ENCODE measurements at places on chromosomes 2 and 18.

DNA sequence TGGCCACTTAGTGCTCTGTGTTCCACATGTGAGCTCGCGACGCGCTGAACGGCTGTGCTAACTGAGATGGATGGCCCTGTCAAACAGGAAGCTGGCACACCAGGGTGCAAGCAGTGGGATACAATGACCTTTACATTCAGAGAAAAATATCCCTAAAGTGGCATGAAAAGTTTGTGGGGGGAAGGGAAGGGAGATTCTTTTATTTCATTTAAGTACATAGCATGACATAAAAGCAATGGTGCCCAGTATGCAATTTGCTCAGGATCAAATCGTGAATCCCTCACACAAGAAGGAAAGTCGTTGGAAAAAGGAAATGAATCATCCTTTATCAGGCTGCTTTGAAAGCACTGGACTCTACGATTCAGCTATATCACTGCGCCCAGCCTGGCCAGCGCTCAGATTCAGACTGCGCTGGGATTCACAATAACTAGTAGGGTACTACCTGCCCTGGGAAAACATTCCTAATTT lies 26.0 kb downstream of the SATB2 start:
- DNase-seq, result no peak

DNA sequence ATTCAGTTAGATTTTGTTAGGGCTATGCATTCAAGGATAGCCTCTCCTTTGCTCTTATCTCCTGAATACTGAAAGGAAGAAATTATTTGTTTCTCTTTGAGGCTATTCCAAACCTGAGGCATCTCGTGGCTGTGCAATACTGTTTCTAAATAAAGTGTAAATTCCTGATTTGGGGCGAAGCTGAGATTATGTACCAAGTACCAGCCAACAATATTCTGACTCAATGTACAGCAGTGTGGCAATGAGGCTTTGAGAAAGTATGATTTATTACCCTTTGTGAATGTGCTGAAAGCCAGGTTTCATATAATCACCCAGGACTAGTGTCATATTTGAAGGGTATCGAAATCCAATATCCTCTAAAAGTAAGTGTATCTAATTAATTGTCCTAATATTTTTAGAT lies 113.5 kb downstream of the MEIS1 start:
- no peak for DNase-seq

DNA sequence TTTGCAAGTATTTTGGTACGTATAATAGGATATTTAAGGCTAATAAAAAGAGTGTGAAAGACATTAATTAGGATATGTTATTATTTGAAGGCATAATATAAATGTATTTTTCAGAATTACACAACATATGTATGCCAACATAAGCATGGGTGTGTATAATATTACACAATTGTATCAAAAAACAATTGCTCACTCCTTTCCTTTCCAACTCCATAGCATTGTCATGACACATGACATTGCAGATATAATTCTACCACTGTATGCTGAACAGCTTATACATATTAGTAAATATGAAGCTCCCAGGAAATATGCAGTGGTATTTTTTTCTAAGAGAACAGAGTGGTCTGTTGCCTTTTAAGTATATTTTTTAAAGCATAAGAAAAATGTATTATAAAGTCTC lies 593.1 kb downstream of the TMX3 start:
- no peak for DNase-seq

DNA sequence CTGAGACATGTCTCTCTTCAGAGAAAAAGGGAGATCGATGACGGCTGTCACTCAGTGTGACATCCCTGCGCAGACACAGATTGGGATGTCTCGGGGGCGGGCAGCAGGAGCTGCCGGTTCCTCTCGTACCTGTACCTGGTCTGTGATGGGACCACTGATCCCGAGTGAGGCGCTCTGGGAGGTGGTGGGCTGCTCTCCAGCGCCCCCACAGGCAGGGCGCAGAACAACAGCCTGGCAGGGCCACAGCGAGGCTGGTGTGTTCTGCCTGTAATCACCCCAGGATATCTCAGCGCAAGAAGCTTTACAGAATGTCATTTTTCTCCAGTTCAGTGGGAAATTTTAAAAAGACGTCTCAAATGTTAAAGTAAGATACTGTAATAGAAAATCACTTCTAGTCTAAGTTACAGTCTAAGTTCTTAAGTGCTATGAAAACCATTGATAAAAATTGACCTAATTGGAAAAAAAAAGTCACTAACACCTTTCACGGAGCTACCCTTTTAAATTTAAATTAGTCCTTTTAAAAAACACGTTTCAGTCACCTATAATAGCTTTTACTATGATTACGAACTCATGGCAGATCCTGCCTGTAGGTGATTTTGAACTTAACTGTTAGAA lies 189.8 kb downstream of the SNTG2 start:
- DNase-seq, result peak; percentile 45

- peak; percentile 54 for DNase-seq
These were observed 97.6 kb downstream of the UXS1 start for GRCh38 chr2:106096299-106097037.

DNA sequence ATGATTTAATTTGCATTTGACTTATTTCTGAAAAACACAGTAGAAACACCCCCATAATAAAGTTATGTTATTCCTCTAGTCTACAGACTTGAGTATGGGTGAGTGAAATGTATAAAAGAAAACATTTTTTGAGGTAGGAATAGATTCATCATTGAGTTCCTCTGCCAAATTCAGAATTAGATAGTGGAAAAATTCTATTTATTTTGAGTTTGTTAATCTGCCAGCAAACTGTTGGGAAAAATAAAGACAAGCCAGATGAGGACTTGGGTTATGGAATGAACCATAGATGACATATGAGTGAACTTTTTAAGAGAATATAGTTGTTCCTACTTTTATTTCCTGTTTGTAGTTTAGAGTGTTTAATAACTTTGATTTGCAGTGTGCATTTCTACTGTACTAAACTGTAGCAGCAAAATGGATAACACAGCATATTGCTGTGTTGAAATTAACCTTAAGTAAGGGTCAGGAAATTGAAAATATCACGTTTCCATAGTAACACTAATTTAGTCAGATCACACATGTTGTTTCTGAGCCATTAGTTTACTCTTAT lies 35.6 kb upstream of the PNPT1 start:
- DNase-seq, result no peak

DNA sequence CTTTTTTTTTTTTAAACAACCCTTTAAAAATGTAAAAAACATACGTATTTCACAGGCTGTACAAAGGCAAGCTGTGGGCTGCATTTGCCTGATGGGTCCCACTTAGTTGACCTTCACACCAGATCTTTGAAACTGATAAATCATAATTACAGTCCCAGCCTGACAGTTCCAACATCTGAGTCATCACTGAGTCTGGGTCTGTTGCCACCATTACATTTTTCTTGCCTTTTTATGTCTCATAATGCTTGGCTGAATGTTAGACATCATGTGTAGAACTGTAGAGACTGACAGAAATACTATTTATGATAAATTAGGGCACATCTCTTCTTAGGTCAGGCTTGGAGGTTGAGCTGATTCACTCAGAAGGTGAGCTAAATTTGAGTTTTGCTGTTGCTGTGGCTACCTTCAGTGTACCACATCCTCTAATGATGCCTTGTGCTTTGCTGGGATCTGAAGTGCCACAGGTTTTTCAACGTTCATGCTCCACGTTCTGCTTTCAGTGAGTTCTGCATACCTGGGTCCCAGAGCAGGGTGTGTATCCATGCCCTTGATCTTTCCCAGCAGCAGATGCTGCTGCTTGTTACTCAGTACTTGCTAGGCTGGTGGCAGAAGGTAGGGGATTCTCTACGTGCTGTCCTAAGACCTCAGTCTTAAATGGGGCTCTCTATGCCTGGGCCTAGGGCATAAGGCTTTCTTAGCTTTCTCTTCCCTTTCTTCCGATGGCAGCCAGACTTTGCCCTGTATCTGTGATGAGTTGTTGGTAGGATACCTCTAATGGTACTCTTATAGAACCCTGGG lies 160.6 kb upstream of the SMAD7 start:
- DNase-seq, result no peak

DNA sequence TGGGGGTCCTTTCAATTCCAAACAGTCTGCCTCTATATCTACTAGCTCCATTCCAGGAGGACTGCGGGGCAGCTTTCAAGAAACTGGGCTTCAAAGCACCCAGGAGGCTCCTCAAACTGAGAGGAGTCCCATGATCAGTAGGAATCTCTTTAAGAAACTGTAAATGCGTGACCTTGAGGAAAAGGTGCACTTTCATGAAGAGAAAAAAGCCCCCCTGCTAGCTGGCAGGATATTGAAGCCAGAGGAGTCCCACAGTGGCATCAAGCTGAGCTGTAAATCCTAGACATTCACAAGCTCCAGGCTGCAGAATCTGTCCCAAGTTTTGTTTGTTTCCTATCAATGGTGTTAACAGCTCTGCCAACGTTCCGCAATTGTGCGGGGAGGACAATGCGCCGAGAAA lies 790.1 kb downstream of the SLC4A3 start:
- DNase-seq, result no peak

GRCh38 chr2:9288233-9288632 lies 81.6 kb downstream of the ASAP2 start:
- no peak for DNase-seq

GRCh38 chr2:206379266-206379665 lies 64.1 kb upstream of the ADAM23 start:
- no peak for DNase-seq

Data from CD4-positive, alpha-beta T cell treated with Interleukin-10 for 1 hour (primary cell).